ENCODE measurements at places on chromosomes 13 and 19.

GRCh38 chr19:1104311-1105007, 665 bp downstream of the GPX4 start:
- DNase-seq = peak; percentile 84

- DNase-seq = no peak
These were observed 5.7 kb downstream of the ZNF431 start for GRCh38 chr19:21147540-21147939.

GRCh38 chr19:30890033-30890432, 459.2 kb downstream of the TSHZ3 start:
- no peak for DNase-seq

- no peak for DNase-seq
These were observed 1768.5 kb downstream of the PCDH9 start for GRCh38 chr13:65461590-65461989.

DNA sequence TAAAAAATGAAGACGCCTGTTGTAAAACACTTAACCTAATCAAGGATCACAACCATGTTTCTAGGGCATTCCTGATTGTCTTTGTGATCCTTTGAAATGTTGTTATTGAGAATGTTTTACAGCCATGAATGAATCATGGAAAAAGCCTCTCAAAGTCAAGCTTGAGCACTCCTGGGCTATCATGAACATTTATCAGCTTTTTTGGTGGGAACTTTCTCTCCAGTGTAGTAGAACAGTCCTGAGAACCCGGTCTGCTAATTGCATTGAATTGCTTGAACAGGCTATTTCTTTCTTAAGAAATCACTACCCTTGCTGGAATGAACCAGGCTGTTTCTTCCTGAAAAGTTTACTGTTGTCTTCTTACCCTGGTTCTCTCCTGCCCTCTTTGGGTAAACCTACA, 516.5 kb downstream of the FGF9 start:
- DNase-seq = no peak

- no peak for DNase-seq
These were observed 26.4 kb upstream of the CD70 start for GRCh38 chr19:6617374-6617773.

GRCh38 chr19:1373534-1374249, 10.0 kb upstream of the NDUFS7 start:
- DNase-seq = peak; percentile 49

GRCh38 chr13:23739596-23739995, 149.6 kb downstream of the MIPEP start:
- DNase-seq = no peak

DNA sequence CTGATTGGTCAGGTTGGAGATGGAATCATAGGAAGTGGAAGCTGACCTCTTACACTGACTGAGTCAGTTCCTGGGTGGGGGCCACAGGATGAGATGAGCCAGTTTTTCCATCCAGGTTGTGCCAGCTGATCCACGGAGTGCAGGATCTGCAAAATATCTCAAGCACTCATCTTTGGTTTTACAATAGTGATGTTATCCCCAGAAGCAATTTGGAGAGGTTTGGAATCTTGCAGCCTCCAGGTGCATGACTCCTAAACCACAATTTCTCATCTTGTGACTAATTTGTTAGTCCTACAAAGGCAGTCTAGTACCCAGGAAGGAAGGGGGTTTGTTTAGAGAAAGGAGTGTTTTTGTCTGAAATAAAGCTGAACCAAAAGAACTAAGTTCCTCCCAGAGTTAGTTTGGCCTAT, 212.8 kb downstream of the SLITRK6 start:
- DNase-seq = no peak

- no peak for DNase-seq
These were observed 8.9 kb downstream of the CIC start for GRCh38 chr19:42277821-42278451.

DNA sequence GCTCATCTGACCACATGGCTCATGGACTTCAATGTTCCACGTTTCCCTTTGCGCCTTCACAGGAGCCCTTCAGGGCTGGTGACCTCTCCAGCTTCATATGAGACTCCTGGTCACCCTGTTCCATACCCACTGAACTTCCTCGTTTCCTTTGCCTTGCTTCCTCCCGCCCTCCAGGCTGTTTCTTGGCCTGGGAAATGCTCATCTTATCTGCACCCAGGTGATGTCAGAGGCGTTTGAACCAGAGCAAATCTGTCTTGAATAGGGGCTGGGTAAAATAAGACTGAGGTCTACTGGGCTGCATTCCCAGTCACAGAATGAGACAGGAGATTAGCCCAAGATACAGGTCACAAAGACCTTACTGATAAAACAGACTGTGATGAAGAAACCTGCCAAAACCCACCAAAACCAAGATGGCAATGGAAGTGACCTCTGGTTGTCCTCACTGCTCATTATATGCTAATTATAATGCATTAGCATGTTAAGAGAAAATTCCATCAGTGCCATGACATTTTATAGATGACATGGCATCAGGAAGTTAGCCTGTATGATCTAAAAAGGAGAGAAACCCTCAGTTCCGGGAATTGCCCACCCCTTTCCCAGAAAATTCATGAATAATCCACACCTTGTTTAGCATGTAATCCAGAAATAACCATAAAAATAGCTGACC, 102.7 kb downstream of the DCLK1 start:
- DNase-seq = no peak

GRCh38 chr13:31891472-31891871, 140.1 kb upstream of the FRY start:
- no peak for DNase-seq

GRCh38 chr19:42021185-42021584, 27.2 kb upstream of the ATP1A3 start:
- DNase-seq = no peak

- no peak for DNase-seq
These were observed 25.4 kb downstream of the SLC25A15 start for GRCh38 chr13:40814803-40815202.
